ENCODE measurements at places on chromosomes 1 and 21.

- no peak for DNase-seq
Measured at GRCh38 chr1:49465486-49466185, 558.1 kb downstream of the AGBL4 start.

DNA sequence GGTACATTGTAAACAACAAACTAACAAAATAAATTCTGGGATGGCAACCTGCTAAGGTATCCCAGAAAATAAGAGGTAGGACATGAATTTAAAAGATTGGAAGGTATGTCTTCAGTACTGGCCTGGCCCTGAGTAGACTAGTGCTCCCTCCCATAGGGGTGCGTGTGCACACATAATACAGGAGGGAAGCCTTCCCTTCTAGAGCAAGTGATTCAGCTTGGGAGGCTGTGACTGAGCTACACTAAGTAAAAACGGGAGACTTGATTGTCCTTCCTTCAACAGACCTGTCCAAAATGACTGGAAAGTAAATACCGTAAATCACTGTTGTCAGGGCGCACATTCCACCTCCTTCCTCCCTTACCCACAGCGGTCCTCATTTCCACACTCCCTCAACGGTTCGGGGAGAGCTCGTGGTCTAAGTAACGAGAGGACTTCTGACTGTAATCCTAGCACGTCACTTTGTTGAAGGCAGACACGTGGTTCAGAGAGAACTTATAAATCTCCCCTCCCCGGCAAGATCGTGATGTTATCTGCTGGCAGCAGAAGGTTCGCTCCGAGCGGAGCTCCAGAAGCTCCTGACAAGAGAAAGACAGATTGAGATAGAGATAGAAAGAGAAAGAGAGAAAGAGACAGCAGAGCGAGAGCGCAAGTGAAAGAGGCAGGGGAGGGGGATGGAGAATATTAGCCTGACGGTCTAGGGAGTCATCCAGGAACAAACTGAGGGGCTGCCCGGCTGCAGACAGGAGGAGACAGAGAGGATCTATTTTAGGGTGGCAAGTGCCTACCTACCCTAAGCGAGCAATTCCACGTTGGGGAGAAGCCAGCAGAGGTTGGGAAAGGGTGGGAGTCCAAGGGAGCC lies at the start of gene TGFB2:
Gene TGFB2 (plus strand): TSS at position 523 of the 859 bp plus-strand sequence. CDS start 1,366 bp downstream, outside the sequence.
- peak; percentile 71 for DNase-seq

DNA sequence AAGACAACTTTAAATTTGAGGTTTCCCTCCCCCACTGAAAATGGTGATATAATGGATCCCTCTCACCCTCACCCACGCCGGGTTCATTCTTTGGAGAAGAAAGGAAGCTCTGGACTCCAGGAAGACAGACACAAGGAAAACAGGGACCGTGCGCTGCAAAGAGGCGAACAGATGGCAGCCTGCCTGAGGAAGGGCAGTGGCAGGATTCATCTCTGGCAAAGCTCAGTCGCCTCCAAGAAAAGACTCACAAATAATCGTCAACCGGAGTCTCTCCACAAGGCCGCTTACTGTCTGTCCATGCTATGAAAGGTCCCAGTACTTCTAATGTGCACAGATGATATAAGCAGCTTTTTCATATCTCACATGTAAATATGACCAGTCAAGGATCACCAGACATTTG lies 110.3 kb downstream of the TIAM1 start:
- DNase-seq, result no peak

- DNase-seq, result no peak
Measured at GRCh38 chr1:196152086-196152485, 456.2 kb downstream of the KCNT2 start.

GRCh38 chr1:171841931-171842761 lies 848 bp downstream of the DNM3 start:
- peak; percentile 37 for DNase-seq

- no peak for DNase-seq
Measured at GRCh38 chr1:204293605-204294337, 66.0 kb downstream of the PLEKHA6 start.

GRCh38 chr1:226547754-226548191 lies 791 bp upstream of the STUM start:
- DNase-seq, result peak; percentile 88

DNA sequence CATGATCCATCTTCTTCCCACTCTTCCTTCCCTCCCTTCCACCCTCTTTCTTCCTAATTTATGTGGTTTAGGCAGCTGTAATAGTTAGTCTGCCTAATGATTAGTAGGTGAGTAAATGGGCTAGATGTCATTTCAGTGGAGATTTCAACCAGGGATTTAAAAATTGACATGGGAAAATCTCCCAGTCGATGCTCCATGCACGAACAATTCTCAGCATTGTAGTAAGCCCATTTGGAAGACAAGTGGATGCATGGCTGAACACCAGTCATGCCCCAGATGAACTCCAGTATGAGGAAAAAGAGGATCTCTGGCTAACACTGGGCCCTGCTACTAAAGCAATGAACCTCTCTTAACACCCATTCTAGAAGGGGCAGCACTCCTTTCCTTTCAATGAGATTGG lies 25.3 kb downstream of the CHI3L2 start:
- no peak for DNase-seq

DNA sequence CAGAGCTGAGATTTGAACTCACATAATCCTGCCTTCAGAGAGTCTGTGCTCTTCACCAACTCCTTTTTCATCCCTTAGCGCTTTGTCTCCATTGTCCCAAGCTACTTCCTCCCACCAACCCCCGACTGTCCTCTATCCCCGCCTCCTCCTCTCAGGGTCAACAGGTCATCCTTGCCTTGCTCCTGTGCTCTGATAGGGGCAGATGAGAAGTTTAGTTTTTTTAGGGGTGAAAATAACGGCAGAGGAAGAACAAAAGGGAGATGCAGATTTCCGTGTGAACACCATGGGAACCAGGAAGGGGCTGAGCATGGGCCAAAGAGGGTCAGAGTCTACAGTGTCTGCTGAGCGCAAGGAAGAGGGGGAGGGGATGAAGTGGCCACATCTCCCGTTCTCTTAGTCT lies 31.9 kb downstream of the GLUL start:
- no peak for DNase-seq

- DNase-seq, result no peak
Measured at GRCh38 chr1:40003156-40004093, 37.1 kb upstream of the CAP1 start.

GRCh38 chr1:201540846-201541735 lies 2.2 kb downstream of the NAV1 start:
- no peak for DNase-seq

GRCh38 chr1:245234217-245235081 lies 79.7 kb downstream of the KIF26B start:
- peak; percentile 59 for DNase-seq

DNA sequence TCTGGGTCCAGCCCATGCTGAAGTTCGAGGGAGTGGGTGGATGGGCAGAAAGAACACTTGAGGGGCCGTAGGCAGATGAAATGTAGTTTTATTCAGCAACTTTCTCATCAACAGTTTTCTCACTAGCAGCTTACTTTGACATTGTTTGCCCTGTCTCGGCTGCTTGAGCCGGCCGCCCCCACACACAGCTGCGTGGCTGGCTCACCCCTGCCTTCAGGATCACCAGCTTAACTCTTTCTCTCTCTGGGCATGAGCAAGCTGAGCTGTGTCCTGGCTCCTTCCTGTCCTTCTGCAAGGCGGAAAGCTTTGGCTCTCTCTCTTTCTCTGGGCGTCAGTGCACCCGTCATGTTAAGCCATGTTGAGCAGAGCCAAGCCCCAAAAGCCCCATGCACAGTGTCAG lies 104.4 kb upstream of the GNG12 start:
- peak; percentile 71 for DNase-seq

Data from kidney (tissue), 22 donors.